Spinal cord (tissue), 10 donors: ENCODE measurements at places on chromosomes 13 and 19. TPM values are rescaled to one million over a fixed set of nuclear protein-coding genes. Genes with fewer than 3 reads are reported as not detected.

The RFX1 gene
- 16.2 TPM for polyA plus RNA-seq

The ONECUT3 gene
- polyA plus RNA-seq, result 0.62 TPM

The ZC3H4 gene
- 35.2 TPM for polyA plus RNA-seq

The GRIN2D gene
- 32.0 TPM for polyA plus RNA-seq

The AMH gene
- 3.9 TPM for polyA plus RNA-seq

The SIGLEC8 gene
- polyA plus RNA-seq, result 3.8 TPM

The SEMA6B gene
- 66.8 TPM for polyA plus RNA-seq

The ABCA7 gene
- 16.8 TPM for polyA plus RNA-seq

The ZNF626 gene
- 13.4 TPM for polyA plus RNA-seq

The TUBA3C gene
- not detected for polyA plus RNA-seq

The ZNF471 gene
- polyA plus RNA-seq, result 19.5 TPM

The CYP2A6 gene
- 1.9 TPM for polyA plus RNA-seq

The IFI30 gene
- polyA plus RNA-seq, result 2.8 TPM

The C5AR2 gene
- polyA plus RNA-seq, result 0.49 TPM

The NTF4 gene
- polyA plus RNA-seq, result not detected

The SLC17A7 gene
- polyA plus RNA-seq, result 0.51 TPM

The LILRB3 gene
- 0.59 TPM for polyA plus RNA-seq

The NXNL1 gene
- polyA plus RNA-seq, result not detected

The CGB5 gene
- polyA plus RNA-seq, result not detected

The TEX26 gene
- 4.0 TPM for polyA plus RNA-seq

The KLK10 gene
- 7.3 TPM for polyA plus RNA-seq

The ERCC1 gene
- 86.0 TPM for polyA plus RNA-seq

The TNFSF9 gene
- 5.6 TPM for polyA plus RNA-seq

The SYT3 gene
- polyA plus RNA-seq, result 84.1 TPM

The TEX101 gene
- not detected for polyA plus RNA-seq

The ODAD3 gene
- polyA plus RNA-seq, result 5.2 TPM

The FFAR3 gene
- polyA plus RNA-seq, result not detected

The ZNF285 gene
- 15.0 TPM for polyA plus RNA-seq

The SDHAF1 gene
- polyA plus RNA-seq, result 25.3 TPM

The IZUMO4 gene
- 17.3 TPM for polyA plus RNA-seq

The LINGO3 gene
- 6.3 TPM for polyA plus RNA-seq

The CGB3 gene
- polyA plus RNA-seq, result 0.73 TPM

The DCT gene
- polyA plus RNA-seq, result 0.41 TPM

The CASP14 gene
- not detected for polyA plus RNA-seq

The C1QTNF9 gene
- 0.82 TPM for polyA plus RNA-seq

The RGL3 gene
- polyA plus RNA-seq, result 9.9 TPM

The ZNF541 gene
- 0.59 TPM for polyA plus RNA-seq

The OLFM4 gene
- 0.43 TPM for polyA plus RNA-seq

The LPAR6 gene
- polyA plus RNA-seq, result 30.9 TPM

The GPC6 gene
- polyA plus RNA-seq, result 23.1 TPM

The KASH5 gene
- 0.40 TPM for polyA plus RNA-seq

The SBNO2 gene
- polyA plus RNA-seq, result 12.9 TPM

The RINL gene
- 22.5 TPM for polyA plus RNA-seq

The IGFLR1 gene
- polyA plus RNA-seq, result 10.9 TPM

The COG6 gene
- 23.4 TPM for polyA plus RNA-seq

The NLRP11 gene
- not detected for polyA plus RNA-seq

The RAB3A gene
- polyA plus RNA-seq, result 336 TPM

The FUT3 gene
- polyA plus RNA-seq, result 0.26 TPM

The COL5A3 gene
- 7.8 TPM for polyA plus RNA-seq

The NCAN gene
- 623 TPM for polyA plus RNA-seq

The ZNF317 gene
- polyA plus RNA-seq, result 35.9 TPM

The RPS16 gene
- polyA plus RNA-seq, result 921 TPM

The FGF21 gene
- polyA plus RNA-seq, result not detected
